Liver (tissue), 10 donors: ENCODE measurements at places on chromosomes 16 and 17.

DNA sequence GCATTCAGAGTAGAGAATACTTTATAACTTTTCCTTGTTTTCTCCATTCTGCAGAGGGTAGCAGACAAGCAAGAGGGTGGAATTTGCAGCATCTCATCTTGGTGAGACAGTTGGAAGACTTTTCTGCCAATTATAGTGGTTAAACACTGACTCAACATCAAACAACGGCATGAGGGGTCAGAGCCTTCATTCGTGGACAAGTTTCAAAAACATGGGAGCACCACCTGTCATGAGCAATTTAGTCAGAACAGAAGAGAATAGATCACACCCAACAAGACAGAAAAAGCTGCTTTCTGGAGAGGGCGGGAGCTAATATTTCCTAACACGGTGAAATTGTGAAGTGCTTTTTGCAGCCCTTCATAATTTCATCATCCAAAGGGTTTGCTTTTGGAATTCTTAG is 17.9 kb upstream of the ZNF652 start:
- H3K27ac ChIP-seq, result no peak overlapping the region
- DNase-seq, result no peak
- H3K27me3 ChIP-seq, result no peaks in the 10 kb centered on the region
- H3K4me1 ChIP-seq, result peaks cover 2% of the 10 kb centered on the region
- H3K36me3 ChIP-seq, result no peaks in the 10 kb centered on the region

- peak overlapping the region; percentile 29 for H3K4me3 ChIP-seq
- no peaks in the 10 kb centered on the region for H3K36me3 ChIP-seq
- DNase-seq, result no peak
- no peak overlapping the region for H3K27ac ChIP-seq
- H3K4me1 ChIP-seq, result peaks cover 6% of the 10 kb centered on the region
Measured at GRCh38 chr17:44314869-44315661, 6.7 kb downstream of the RUNDC3A start.

GRCh38 chr16:24969071-24969470 is 46.1 kb downstream of the ARHGAP17 start:
- no peak overlapping the region for H3K4me3 ChIP-seq
- H3K27me3 ChIP-seq, result no peaks in the 10 kb centered on the region
- H3K4me1 ChIP-seq, result no peaks in the 10 kb centered on the region
- H3K27ac ChIP-seq, result no peak overlapping the region

- no peaks in the 10 kb centered on the region for H3K27me3 ChIP-seq
- peak overlapping the region; percentile 47 for H3K27ac ChIP-seq
- H3K4me3 ChIP-seq, result no peak overlapping the region
- DNase-seq, result peak; percentile 76
- no peaks in the 10 kb centered on the region for H3K36me3 ChIP-seq
Measured at GRCh38 chr16:85291302-85292148, 179.3 kb upstream of the CIBAR2 start.

DNA sequence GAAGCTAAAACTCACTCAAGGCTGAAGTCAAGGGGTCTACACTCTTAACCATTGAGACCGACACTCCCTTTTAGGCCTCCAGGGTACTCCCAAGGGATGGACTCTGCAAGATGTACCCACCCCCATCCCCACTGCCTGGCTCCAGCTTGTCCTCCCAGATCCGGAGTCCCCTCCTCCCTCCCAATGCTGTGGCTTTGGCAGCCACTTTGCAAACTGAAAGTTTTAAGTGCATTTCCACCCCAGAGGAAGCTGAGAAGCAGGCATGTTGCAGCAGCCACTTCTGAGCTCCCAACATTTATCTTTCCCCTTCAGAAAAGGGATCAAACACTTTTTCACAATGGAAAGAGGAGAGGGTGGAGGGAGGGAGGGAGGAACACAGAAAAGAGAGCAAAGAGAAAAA is 115.2 kb downstream of the COPRS start:
- H3K27ac ChIP-seq, result no peak overlapping the region
- H3K36me3 ChIP-seq, result no peaks in the 10 kb centered on the region
- DNase-seq, result no peak
- no peaks in the 10 kb centered on the region for H3K4me1 ChIP-seq
